ENCODE measurements at places on chromosomes 7 and 10. TPM values are rescaled to one million over a fixed set of nuclear protein-coding genes. Genes with fewer than 3 reads are reported as not detected.
A peak's percentile ranks its signal among the peaks of the same experiment; 100 is the strongest.

DNA sequence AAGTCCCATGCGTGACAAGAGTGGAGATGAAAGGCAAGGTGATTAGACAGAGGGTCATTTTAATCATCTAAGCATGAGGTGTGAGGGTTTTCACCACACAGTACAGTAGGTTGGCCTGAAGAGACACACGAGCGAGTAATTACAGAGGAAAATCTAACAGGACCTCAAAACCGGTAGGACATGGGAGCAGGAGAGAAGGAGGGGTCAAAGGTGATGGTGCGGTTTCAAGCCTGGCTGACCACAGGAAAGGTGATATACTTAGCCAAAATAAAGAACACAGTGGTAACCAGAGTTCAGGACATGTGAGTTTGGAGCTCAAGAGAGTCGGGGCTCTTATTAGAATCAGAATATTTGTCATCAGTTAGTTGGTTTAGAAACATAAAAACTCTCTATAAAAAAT is 20.0 kb downstream of the GLI3 start:
- DNase-seq = peak; percentile 77

DNA sequence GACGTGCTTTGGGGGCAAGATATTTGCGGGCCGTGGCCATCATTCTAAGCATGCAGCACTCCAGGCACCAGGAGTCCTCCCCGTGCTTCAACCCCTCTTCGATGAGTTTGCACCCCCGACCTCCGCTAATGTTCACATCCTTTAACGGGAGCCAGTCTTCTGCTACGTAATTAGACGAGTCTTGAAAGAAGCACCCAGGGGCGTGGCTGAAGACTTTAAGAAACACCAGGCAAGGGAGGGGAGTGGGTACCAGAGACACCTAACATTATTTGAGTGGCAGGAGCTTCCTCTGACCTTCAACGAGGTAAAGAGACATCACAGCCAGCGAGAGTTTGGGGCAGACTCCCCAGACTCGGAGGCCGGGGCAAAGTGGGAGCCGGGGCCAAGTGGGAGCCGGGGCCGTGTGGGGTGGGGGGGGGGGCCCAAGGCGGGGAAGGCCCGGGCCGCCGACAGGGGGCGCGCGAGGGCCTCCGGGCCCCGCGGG is 31.1 kb upstream of the TOMM7 start:
- no peak for DNase-seq

GRCh38 chr7:126228356-126229061 is 1024.2 kb downstream of the GRM8 start:
- DNase-seq = no peak

GRCh38 chr10:130259380-130259779 is 123.2 kb downstream of the GLRX3 start:
- no peak for DNase-seq

ADRA2A gene
- 0.29 TPM for total RNA-seq

ELFN1 gene
- total RNA-seq = 12.7 TPM

RHBDD2 gene
- 27.5 TPM for total RNA-seq

CAV2 gene
- total RNA-seq = 67.3 TPM
